ENCODE measurements at places on chromosomes 12 and 14.
A peak's percentile ranks its signal among the peaks of the same experiment; 100 is the strongest.

GRCh38 chr12:17028348-17028747 lies 422.4 kb upstream of the LMO3 start:
- DNase-seq, result no peak

DNA sequence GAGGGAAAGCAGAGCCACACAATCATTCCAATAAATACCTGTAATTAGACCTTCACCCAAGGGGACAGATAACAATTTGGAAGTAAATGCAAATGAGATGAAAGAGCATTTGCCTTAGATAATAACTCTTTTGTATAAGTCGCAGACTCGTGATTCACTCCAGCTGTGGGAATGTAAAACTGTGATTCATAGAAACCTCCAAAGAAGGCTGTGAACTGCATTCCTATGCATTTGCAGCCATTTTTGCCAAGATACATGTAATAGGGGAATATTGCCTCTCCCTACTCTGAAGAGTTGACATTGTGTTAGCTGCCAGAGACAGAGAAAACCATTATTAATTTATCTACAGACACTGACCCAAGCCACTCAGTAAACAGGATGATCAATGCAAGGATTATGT lies 181.9 kb upstream of the ARHGAP5 start:
- DNase-seq, result no peak

DNA sequence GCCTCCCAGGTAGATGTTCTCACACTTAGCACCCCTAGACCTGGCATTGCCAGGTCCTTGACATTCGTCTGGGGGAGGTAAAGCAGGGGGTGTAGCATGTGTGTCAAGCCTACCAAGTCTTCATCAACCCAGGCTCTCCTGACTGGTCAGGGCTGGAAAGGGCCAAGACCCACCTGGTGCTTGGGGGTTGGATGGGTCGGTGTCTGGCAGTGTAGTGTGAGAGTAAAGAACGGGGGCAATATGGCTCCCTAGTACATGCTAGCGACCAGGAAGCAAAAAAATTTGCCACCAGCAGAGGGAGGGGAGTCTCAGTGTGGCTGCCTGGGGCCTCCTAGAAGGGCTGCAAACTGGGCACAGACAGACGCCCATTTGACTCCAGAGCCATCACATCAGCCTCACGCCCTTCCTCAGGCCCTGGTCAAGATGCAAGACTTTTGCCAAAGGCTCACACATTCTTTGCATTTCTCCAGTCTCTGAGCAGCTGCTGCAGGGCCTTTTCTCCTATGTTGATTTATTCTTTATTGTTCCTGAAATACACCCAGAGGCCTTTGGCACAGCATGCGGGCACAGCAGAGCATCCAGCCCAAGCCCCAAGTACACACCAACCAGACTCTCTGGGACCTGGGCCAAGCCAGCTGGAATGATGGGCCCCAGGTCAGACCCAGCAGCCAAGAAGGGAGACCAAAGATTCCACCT lies 38.3 kb upstream of the PNMA1 start:
- peak; percentile 71 for DNase-seq

DNA sequence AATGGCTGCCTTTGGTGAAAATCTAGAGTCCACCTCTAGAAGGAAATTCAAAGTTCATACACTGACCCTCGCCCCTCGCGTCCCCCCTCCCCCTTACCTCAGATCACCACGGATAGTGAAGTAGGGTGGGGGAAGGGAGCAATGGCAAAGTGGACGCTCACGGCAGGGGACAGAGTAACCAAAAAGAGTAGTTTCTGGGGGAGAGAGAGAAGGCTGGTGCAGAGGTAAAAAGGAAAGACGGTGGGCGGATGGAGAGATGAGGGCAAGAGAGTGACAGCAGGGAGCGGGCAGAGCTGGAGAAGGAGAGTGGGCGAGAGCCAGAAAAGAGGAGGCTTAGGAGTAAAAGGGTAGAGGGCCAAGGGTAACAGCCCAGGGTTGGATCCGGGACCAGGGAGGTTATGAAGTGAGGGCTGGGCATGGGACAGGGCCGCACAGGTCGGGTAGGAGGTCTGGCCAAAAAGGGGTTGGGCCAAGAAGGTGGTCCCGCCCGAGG lies 423 bp downstream of the ALDH6A1 start:
- peak; percentile 5 for DNase-seq

GRCh38 chr14:68979021-68979721 lies at the start of gene ACTN1:
TSS of gene ACTN1 (minus strand) at chr14:68979302. CDS start at chr14:68979056, 246 bp downstream.
- DNase-seq, result peak; percentile 98

GRCh38 chr12:25959071-25959961 lies 834 bp downstream of the RASSF8 start:
- peak; percentile 33 for DNase-seq

Measured in spinal cord (tissue), 10 donors.